Fibroblast of upper back skin (primary cell): ENCODE measurements at places on chromosomes 6 and 20.

GRCh38 chr6:25034431-25034921 lies 98.7 kb upstream of the RIPOR2 start:
- DNase-seq: no peak

GRCh38 chr6:134261766-134262165 lies 56.1 kb downstream of the SGK1 start:
- peak; percentile 22 for DNase-seq

- no peak for DNase-seq
Measured at GRCh38 chr6:129845696-129846095, 15.4 kb downstream of the TMEM244 start.

DNA sequence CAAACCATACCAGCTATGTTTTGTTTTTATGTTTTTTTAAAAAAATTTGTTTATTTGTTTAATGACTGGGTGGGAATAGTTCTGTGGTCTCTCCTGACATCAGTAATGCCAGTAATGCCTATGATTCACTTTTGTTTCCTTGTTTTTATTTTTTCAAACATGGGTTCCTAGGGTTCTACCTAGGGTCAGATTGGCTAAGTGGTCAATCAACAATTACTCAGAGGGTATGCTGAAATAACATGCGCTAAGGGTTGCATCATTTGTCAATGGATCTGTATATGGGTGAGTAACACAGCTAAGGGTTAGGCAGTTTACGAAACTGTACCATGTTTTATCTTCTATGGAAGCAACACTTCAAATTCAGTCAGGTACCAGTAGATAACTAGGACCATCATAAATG lies 583.8 kb upstream of the GJE1 start:
- no peak for DNase-seq

- DNase-seq: no peak
Measured at GRCh38 chr6:135665935-135666334, 168.4 kb upstream of the AHI1 start.

GRCh38 chr6:6452002-6452401 lies 131.5 kb upstream of the F13A1 start:
- DNase-seq: no peak

- DNase-seq: no peak
Measured at GRCh38 chr20:13081877-13082276, 73.1 kb downstream of the SPTLC3 start.

DNA sequence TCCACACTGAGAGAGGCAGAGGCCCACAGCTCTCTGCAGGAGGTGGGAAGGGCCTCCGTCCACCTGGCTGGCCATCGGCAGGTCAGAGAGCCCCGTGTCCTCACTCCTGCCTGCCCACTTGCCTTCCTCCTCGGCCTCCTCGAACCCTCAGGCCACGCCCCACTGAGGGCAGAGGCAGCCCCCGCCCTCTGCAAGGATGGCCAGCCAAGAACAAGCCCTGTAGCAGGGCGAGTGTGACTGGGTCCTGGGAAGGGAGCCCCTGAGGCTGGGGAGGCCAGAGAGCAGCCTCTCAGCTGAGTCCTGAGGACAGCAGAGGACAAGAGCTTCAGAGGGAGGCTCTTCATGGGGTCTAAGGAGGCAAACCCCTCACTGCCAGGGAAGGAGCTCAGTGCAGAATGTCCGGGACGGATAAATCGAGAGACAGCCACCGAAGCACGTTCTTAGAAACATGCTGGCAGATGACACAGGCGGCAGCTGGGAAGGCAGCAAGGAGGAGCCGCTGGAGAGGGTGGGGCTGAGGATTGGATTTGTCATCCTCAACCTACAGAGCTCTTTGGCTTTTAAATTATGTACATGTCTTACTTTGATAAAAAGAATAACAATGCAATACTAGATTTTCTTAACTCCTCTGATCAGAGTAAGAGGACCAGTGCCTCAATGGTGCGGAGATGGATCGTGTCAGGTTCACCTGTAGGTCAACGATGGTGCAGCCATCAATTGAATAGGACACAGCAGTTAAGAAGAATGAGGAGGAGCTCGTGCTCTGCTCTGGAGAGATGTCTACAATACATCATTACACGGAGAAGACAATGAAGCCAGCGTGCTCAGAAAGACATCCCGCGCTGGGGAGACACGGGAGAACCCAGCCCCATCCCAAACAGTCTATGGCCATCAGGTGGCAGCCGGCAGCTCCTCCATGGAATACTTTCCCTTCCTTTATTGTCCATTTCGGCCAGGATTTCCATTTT lies 53.0 kb downstream of the GNAS-AS1 start:
- no peak for DNase-seq

GRCh38 chr20:59823030-59823423 lies 110.4 kb downstream of the SYCP2 start:
- no peak for DNase-seq

GRCh38 chr20:54029643-54030042 lies 40.8 kb downstream of the BCAS1 start:
- no peak for DNase-seq

- DNase-seq: no peak
Measured at GRCh38 chr6:93749930-93750329, 330.6 kb upstream of the EPHA7 start.

DNA sequence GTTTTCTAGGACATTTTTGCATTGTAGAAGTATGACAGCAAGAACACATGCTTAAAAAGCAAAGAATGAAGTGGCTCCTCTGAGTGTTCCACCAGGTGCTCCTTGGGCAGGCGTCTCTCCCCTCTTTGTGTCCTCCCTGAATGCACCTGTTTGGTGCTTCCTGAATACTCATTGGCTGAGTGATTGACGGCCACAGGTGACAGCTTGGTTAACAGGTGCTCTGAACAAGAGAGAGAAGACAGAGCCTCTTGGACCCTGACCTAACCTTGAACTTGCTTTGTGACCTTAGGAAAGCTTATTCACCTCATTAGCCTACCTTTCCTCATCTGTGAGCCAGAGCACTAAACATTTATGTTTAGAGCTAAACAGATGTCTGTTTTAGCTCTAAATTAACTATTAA lies 93.7 kb downstream of the TULP4 start:
- no peak for DNase-seq

GRCh38 chr20:10388597-10388996 lies 45.4 kb downstream of the MKKS start:
- DNase-seq: no peak

DNA sequence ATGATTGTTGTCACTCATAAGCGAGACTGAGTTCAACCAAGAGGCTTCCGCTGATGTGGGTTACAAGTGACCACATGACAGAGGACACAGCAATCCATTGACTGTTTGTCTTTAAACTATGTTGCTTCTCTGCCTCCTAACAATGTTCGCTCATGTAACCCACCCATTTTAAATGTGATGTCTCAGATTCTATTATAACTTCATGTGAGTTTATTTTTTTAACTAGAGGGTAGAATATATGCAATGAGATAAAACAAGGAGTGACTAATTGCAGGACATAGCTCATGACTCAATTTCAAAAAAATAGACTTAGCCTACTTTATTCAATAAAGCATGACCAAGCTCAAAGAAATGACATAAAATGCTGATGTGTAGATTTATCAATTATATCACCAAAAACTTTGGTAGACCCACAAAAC lies 119.2 kb upstream of the SASH1 start:
- DNase-seq: peak; percentile 51

- no peak for DNase-seq
Measured at GRCh38 chr6:77468939-77469338, 5.6 kb upstream of the HTR1B start.

GRCh38 chr6:14533446-14533845 lies 415.9 kb downstream of the CD83 start:
- DNase-seq: no peak

DNA sequence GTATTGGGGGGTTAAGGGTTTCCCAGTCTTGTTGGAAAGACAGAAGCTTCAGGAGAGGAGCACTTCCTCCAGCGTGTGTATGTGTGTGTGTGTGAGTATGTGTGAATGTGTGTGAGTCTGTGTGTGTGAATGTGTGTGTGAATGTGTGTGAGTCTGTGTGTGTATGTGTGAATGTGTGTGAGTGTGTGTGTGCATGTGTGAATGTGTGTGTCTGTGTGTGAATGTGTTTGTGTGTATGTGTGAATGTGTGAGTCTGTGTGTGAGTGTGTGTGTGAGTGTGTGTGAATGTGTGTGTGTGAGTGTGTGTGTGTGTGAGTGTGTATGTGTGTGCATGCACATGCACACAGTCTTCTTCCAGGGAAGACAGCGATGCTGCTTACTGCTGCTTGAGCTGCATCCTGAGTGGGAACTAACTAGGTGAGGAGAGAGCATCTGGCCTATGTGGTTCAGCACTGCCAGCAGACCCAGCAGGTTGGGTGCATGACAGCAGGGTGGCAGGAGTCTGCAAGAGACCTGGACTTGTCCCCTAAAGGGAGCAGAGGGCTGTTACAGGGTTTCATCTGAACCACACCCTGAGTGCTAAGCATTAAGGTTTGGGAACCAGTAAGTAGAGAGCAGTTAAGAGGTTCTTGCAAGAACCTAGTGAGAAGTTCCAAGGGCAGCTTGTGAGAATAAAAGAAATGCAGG lies 22.7 kb upstream of the CCND3 start:
- DNase-seq: no peak
